ENCODE measurements at places on chromosomes 4 and X.

DNA sequence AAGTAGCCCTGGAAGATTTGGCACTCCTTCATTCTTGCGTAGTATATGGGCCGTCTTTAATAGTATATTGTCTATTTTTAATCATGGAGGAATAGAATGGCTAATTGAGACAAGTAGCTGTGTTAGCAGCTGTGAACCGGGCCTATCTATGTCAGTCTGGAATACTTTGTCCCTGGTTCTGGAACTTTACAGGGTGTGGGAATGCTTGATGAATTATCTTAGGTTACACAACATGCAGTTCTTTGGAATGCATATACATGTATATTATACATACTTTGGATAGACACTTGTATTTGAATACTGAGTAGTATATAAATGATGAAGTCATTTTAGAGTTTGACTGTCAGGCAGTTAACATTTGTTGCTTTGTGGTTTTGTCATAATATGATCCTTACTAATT lies 37.4 kb downstream of the PDLIM5 start:
- DNase-seq, result no peak

- no peak for DNase-seq
These were observed 219.6 kb upstream of the DIAPH2 start for GRCh38 chrX:96464880-96465558.

GRCh38 chr4:181161669-181162068 lies 1081.5 kb upstream of the TENM3 start:
- DNase-seq, result no peak

- DNase-seq, result no peak
These were observed 89.0 kb downstream of the COMMD8 start for GRCh38 chr4:47374477-47374876.

DNA sequence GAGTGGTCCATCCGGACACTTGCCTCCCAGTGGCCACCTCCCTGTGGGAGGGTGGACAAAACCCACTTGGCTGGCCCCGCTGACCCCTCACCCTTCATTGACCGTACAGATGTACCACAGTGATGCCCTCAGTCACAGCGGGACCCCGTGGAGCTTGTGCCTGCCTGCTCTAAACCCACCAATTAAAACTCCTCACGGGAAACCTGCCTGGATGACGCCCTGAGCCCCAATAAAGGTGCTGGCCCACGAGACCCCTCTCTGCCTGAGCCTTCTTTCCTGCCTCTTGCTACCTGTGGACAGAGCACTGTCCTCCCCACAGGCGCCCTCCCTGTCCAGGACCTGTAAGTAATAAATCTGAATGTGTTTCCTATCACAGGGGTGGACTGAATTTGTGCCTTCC lies 32.9 kb downstream of the RNF212 start:
- DNase-seq, result no peak

- peak; percentile 79 for DNase-seq
These were observed 88.5 kb downstream of the PHKA2 start for GRCh38 chrX:18895189-18895951.

- DNase-seq, result no peak
These were observed 383.3 kb downstream of the BCOR start for GRCh38 chrX:39714471-39714870.

DNA sequence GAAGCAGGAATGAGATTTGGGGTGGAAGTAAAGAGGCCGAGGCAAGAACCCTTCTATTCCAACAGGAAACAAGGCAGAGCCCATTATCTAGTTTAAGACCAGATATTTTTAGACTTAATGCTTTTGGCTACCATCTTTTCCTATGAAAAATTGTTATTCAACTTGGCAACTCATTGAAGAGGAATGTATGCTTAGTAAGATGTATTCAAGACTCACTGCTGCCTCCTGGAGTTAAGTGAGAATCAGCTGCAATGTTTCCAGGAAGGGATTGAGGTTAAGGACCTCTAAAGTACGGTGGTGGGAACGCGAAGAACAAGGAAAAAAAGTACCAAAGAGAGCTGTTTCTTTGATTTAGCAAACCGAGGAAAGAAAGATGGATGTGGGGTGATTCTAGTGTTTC lies 89.1 kb downstream of the RAPGEF2 start:
- DNase-seq, result no peak

- DNase-seq, result no peak
These were observed 1.7 kb downstream of the RNF175 start for GRCh38 chr4:153758136-153758535.

GRCh38 chrX:70505451-70505841 lies 60.8 kb downstream of the DLG3 start:
- peak; percentile 44 for DNase-seq

- peak; percentile 64 for DNase-seq
These were observed 895 bp downstream of the USP51 start for GRCh38 chrX:55488593-55489313.

DNA sequence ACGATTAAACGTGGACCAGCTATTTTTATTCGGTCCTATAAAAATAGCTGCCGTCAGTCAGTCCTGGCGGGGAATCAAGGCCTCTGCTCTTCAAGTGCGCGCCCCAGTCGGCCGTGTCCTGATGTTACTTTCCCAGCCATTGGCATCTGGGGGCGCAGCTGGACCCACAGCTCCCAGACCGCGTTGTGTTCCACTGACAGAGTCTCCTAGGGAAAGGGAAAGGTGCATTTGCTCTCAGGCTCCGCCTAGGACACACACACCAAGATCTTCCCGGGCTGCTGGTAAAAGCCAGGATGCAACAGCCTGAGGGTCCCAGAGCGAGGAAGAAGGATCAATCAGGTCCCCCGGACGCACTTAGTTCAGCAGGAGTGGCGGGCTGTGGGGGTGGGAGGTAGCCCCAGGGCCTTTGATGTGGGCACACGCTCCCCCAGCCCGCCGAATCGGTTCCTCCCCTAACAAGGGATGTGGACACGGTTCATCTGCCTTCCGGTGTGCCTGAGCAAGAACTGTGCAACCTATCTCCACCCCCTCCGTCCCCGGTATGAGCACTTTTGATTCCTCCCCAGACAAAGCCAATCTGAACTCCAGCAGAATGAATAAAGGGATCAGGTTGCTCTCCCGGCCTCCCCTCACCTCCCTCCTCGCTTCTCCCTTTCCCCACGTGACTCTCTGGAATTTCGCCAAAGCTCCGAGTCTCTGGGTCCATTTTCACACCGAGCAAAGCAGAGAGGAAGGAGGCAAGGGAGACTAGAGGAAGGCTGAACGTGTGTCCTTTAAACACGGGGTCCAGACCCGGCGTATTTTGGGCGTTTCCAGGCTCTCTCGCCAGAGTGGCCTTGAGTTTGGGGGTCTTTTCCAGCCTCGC lies 626 bp upstream of the FRAS1 start:
- DNase-seq, result peak; percentile 24

GRCh38 chr4:92251711-92252110 lies 52.1 kb upstream of the GRID2 start:
- DNase-seq, result no peak

GRCh38 chrX:21926527-21927278 lies 13.8 kb upstream of the SMS start:
- DNase-seq, result no peak

DNA sequence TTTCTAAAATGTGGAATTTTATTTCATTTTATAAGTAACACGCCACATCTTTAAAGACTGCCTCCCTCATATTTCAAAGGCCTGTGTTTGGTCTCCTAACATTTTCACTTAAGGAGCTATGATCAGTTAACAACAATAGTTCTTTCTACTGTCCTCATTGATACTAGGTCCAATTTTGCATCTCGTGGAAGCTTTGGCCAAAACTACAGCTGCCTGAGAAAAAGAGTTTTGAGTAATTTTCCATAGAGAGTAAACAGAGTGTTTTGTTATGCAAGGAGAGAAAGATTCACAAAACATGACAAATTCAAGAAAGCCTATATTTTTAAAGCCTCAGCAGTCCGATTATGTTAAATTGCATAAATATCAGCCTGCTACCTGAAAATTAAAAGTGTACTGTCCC lies 11.4 kb upstream of the PCDH18 start:
- no peak for DNase-seq

GRCh38 chr4:156419080-156419685 lies 465.5 kb upstream of the CTSO start:
- DNase-seq, result no peak

DNA sequence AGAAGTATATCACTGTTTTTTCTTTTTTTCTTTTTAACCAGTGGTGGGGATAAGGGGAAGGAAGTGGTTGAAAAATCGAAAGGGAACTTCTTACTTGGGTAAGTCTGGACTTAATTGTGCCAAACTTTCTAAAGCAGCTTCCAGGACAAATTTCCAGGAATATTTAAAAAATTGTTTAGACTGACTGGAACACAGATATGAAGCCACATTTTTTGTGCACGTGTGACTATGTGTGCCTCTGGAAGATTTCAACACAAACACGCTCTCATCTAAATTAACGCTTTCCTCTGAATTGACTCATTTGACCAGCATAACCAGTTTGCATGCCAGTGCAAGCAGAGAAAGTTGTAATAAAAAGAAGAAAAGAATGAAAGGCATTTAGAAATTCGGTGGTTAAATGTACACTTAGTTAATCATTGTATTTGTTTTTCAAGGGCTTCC lies 18.8 kb upstream of the YTHDC1 start:
- no peak for DNase-seq

GRCh38 chrX:42825201-42825600 lies 47.2 kb upstream of the PPP1R2C start:
- DNase-seq, result no peak

DNA sequence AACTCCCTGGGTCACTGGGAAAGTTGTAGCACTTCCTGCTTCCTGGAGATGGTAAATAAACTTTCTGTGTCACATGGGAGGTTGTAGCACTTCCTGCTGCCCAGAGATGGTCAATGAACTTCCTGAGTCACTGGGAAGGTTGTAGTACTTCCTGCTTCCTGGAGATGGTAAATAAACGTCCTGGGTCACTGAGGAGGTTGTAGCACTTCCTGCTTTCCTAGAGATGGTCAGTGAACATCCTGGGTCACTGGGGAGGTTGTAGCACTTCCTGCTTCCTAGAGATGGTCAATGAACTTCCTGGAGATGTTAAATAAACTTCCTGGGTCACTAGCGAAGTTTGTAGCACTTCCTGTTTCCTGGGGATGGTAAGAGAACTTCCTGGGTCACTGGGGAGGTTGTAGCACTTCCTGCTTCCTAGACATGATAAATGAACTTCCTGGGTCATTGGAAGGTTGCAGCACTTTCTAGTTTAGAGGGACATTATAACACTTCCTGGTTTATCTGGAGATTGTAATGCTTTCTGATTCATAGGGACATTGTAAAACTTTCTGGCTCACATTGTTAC lies 62.3 kb upstream of the CD99 start:
- no peak for DNase-seq

- no peak for DNase-seq
These were observed 45.9 kb downstream of the VSIG4 start for GRCh38 chrX:65993915-65994460.

GRCh38 chr4:146247356-146247755 lies 33.0 kb downstream of the REELD1 start:
- DNase-seq, result no peak

GRCh38 chr4:33072298-33073089 lies 2352.3 kb downstream of the PCDH7 start:
- DNase-seq, result no peak

DNA sequence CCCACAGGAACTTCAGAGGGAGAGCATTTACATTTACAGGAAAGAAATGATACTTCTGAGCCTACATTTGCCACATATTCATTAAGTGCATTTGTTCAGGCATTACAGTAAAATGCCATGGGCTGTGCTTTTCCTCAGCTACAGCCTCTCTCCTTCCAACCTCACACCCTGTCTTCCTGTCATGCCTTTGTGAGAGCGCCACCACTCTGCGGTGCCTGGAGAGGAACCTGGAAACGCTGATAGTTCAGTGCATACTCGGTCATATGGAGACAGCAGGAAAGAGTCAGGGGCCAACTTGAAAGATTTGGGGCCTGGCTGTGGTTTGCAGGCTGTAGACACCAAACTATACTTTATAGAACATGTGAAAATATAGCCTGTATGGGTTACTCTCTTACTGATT lies 40.5 kb downstream of the NFKB1 start:
- peak; percentile 49 for DNase-seq

- no peak for DNase-seq
These were observed 109.2 kb upstream of the OTUD4 start for GRCh38 chr4:145289403-145290076.

All from WERI-Rb-1 (cell line).